EH (cell line): ENCODE measurements at places on chromosomes 12 and 14.

DNA sequence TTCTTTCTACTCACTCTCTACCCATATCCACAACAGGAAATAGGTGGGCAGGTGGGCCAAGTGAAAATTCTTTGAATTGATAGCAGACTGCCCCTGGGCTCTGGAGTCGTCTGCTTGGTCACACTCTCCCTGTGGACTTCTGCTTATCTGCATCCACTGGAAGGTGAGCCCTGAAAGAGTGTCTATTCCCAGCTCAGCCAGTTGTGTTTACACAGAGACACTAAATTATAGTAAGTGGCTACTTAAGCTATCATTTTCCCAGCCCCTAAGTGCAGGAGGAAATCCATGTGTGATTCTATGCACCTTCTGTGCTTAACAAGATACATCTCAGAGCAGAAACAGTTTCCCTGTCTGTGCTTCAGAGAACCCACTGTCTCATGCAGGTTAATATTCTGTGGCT lies 338.4 kb downstream of the FUT8 start:
- DNase-seq: no peak

DNA sequence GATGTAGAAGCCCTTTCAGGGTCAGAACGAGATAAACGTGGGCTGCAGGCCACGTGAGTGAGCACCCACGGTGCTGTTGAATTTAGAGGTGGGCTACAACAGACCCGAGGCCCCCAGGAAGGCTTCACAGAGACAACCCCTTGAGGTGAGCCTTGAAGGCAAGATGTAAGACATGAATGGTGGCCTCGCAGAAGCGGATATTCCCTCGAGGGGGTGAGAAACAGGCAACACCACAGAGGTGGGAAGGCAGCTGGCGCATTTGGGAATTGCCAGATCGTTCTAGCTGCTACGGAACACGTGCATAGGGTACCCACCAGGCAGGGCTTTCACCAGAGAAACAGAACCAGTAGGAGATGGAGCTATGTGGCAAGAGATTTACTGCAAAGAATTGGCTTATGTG lies 22.6 kb upstream of the ATP2A2 start:
- no peak for DNase-seq

DNA sequence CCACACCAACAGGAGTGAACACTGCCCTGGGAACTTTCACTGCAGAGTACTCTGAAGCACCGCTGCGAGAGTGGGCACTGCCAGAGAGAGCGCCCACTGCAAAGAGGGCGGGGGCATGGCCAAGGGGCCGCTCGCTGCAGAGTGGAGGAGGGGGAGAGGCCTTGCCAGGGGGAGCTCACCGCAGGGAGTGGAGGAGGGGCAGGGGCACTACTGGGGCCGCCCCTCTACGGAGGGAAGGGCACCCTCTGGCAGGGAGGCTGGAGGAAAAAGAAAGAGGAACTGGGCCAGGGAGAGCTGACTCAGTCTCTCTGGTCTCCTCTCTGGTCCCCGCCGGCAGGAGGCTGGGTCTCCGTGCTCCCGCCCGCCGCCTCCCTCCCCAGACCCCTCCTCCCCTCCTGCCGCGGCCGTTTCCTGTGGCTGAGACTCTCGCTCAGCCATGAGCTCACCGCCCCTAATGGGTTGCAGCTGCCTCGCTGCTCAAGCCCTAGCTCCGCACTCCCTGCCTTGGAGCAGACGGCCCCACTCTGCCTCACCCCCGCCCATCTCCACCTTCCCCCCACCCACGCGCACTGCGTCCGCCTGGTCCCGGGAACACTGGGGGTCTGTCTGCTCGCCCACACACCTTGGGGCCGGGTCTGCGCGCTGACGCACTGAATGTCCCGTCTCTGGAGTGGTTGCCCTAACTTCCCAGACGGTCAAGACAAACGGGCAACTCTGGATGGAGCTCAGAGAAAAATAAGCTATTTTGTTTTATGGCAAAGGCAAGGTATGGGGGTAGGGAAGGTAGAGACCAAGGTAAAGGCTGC lies 1.3 kb downstream of the ARHGEF40 start:
- DNase-seq: peak; percentile 95

DNA sequence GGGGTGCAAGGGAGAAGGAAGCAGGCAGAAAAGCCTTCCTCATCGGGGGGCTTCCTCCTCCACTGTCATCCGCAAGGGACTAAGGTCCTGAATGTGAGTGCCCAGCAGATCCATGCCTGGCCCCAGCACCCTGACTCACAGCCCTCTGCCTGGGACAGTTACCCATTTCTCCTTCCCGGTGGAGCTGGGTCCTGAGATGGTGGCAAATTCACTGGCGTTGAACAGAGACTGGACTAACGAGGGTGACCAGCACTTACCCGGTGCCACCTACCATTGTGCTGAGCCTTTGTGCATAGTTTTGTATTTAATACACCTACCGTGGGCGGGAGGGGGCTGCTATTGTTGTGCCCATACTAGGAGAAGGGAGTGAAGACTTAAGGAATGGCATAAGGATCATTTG lies 30.9 kb upstream of the PLEKHG6 start:
- DNase-seq: no peak

DNA sequence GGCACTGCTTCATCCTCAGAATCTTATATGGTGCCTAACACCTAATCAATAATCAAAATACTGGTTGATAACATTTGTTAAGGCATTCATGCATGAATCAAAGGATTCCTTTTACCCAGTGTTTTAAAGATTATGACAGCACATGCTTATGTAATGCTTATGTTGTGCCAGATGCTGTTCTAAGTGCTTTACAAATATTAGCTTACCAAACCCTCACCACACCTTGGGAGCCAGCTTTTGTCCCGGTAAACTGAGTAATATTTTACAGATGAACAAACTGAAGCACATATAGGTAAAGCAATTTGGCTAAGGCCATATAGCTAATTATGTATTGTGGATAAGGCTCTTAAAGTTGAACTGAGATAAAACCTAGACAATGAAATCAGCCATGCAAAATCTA lies 209.2 kb downstream of the ALX1 start:
- no peak for DNase-seq

DNA sequence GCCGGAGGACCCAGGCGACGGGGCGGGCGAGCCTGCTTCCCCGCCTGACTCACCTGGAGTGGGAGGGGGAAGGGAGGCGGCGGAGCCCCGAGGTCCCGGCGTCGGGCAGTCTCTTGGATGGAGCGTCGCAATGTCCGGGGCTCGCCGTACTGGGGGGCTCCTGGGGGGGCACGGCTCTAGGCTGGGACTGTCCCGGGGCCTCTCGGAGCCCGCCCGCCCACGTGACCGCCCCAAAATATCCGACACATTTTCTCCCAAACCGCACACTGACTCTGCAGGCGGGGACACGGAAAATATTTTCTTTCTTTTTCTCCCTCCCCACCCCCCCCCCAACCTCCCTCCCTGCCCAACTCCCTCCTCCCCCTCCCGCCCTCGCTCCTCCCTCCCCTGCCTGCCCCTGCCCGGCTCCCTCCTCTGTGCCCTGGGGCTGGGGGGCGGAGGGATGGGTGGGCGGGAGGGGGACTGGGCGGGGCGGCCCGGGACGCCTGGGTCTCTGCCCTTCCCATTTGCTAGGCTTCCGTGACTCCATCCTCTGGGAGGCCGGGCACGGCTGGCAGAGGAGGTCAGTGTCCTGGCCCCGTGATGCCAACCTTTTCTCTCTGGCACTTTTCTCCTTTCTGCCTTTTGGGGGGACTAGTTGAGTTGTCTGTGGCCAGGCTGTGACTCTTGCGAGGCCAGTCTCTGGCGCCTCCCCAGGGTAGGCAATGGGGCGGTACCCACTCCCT lies at the start of gene RARG:
TSS of gene RARG (minus strand) at position 289 of the 725 bp plus-strand sequence. CDS start 4,664 bp downstream, outside the sequence.
- peak; percentile 82 for DNase-seq

DNA sequence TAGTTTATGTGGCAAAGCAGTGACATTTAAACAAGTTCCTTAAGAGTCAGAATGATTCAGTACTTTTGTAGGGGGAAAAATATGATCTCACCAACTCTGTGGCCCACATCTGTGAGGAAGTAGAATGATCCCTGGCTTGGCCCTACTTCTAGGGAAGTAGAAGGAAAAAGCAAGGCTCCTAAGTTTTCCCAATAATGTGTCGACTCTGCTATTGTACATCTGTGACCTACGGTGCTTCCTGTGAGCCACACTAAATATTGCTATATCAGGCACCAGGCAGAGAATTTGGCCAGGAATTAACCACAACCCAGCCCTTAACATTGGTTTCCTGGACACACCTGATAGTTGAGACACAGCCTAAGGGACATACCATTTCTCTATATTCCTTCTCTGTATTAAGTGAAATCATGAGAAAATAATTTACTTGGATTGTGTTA lies 9.3 kb upstream of the NID2 start:
- peak; percentile 70 for DNase-seq

- no peak for DNase-seq
Measured at GRCh38 chr12:132218527-132218875, 74.2 kb downstream of the NOC4L start.

DNA sequence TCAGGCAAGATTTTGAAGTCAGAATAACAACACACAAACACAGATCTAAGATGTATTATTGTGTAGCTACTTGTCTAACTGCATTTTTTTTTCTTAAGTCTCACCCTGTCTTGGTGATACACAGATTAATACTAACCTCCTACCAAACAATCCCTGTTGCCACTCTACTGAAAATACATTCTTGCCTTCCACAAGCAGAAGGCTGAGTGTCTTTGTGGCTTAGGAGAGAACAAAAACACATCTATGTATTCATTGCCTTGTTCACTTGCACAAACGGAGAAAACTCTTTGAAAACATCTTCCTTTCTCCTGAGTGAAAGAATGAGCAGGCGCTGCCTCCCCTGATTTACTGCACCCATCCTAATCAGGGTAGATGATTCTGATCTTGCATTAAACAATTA lies 642.2 kb downstream of the DIO2 start:
- DNase-seq: no peak

DNA sequence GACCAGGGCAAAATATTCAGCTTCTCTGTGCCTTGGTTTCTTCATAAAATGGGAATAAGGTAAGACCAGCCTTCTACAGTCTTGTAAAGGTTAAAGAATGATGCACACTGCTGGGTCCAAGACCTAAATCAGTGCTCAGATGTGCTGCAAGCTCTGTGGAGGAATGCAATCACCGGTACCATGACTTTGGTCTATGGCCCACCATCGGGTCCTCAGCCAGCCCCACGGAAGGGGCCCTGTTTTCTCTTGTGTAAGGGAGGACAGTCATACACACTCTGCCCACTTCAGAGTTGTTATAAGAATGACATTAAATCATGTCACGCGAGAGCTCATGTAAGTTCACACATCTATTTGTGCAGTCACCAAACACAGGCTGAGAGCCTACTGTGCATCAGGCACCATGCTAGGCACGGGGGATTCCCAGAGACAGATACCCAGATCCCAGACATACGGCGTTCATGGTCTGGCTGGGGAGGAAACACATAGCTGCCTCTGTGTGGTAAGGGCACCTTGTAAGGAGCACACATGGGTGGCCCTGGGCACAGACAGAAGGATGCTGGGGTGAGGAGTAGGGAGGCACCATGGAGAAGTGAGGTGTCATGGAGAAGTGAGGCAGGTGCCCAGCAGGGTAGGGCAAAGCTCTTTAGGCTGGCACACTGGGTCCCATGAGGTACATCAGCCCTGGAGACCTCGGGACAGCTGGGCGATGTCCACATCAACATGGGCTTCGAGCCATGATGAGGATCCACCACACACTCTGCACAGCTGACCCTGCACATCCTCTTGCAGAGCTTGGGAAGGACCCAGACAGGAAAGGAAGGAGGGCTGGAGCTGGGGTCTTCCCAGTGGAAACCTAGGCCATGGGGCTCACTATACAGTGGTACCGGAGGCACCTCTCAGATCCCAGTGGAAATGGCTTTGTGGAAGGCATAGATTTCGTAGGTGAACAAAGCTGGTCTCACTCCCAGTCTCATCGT lies 190.4 kb upstream of the DIO3 start:
- no peak for DNase-seq

DNA sequence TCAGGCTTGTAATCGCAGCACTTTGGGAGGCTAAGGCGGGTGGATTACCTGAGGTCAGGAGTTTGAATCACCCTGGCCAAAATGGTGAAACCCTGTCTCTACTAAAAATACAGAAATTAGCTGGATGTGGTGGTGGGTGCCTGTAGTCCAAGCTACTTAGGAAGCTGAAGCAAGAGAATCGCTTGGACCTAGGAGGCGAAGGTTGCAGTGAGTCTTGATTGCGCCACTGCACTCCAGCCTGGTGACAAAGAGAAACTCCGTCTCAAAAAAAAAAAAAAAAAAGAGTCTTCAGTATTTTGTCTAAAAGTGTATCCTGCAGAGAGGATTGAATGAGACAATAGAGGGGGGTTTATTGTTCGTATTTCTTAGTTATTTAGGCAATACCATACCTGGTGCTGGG lies 25.3 kb downstream of the FOXA1 start:
- no peak for DNase-seq

GRCh38 chr14:90608281-90608680 lies 207.9 kb downstream of the TTC7B start:
- DNase-seq: no peak

GRCh38 chr14:89138846-89139245 lies 278.2 kb downstream of the FOXN3 start:
- DNase-seq: no peak
